Bone marrow (tissue), 2 donors: ENCODE measurements at places on chromosomes 7 and 10.

- no peak for DNase-seq
Observed at GRCh38 chr10:96468845-96469244, 44.9 kb downstream of the TLL2 start.

DNA sequence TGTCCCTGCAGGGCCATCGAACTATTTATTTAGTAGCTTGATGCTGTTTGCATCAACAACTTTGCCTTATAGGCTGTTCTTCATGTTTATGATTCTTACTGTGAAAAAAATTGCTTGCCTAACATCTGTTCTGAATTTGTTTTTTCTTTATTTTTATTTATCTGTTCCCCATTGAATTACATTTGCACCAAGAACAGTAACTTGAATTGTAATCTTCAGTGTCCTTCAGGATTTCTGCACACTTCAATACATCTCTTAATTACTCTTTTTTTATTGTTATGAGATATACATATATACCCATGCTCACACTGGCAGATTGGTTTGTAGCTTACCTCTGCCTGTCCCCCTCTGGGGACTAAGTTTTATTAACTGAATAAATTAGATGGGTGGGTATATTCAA lies 64.4 kb downstream of the TBXAS1 start:
- DNase-seq = no peak

- DNase-seq = no peak
Observed at GRCh38 chr7:151868396-151869108, 8.4 kb downstream of the PRKAG2 start.

GRCh38 chr7:81484261-81484660 lies 285.6 kb downstream of the HGF start:
- DNase-seq = no peak

GRCh38 chr10:128622706-128623105 lies 496.5 kb upstream of the MKI67 start:
- no peak for DNase-seq

- no peak for DNase-seq
Observed at GRCh38 chr10:132175907-132176581, 10.7 kb upstream of the DPYSL4 start.

DNA sequence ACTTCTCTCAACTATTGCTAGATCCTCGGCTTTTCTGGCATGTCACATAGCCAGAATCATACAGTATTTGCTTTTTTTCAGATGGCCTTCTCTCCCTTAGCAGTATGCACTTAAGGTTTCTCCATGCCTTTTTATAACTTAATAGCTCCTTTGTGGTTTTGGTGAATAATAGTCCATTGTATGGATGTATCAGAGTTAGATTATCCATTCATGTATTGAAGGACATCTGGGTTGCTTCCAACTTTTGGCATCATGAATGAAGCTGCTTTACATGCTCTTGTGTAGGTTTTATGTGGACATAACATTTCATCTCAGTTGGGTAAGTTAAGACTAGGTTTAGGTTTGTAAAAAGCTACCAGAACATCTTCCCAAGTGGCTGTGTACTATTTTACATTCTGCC lies 4.6 kb downstream of the ATP5F1C start:
- no peak for DNase-seq

DNA sequence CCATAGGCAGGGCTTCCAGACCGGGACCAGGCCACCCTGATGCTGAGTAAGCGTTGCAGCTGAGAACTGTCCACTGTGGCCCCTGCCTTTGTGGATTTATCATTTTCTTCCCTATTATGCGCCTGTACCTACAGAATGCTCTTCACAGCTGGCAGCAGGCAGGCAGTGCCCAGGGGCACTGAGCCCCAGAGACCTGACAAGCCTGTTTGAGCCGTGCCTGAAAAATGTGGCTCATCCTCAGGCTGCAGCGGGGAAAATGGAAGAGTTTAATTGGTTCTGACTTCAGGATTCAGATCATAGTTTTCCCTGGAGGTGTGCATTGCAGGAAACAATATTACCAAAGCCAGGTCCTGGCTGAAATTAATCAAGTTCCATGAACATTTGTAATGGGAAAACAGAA lies 200.2 kb downstream of the ZNF438 start:
- DNase-seq = no peak

- DNase-seq = no peak
Observed at GRCh38 chr10:89591111-89591795, 53.8 kb downstream of the PANK1 start.

DNA sequence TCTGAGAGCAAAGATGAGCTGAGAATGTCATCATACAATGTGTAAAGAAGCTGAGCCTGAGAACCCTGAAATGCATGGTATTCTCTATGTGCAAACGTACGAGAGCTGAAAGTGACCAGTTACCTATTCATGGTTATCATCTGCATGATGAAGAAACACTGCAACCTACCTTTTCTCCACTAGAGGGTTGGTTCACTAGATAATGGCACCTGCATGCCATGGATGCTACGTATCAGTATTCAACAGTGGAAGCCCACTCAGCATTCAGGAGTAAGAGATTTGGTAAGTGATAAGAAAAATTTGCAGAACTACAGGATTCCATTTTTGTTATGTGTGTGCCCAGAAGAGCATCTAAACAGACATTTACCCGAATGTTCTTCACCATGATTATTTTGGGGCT lies 145.4 kb downstream of the PTPRN2 start:
- no peak for DNase-seq

GRCh38 chr10:51445588-51445987 lies 253.8 kb downstream of the CSTF2T start:
- no peak for DNase-seq

GRCh38 chr7:40698214-40698920 lies 563.6 kb downstream of the SUGCT start:
- DNase-seq = no peak

DNA sequence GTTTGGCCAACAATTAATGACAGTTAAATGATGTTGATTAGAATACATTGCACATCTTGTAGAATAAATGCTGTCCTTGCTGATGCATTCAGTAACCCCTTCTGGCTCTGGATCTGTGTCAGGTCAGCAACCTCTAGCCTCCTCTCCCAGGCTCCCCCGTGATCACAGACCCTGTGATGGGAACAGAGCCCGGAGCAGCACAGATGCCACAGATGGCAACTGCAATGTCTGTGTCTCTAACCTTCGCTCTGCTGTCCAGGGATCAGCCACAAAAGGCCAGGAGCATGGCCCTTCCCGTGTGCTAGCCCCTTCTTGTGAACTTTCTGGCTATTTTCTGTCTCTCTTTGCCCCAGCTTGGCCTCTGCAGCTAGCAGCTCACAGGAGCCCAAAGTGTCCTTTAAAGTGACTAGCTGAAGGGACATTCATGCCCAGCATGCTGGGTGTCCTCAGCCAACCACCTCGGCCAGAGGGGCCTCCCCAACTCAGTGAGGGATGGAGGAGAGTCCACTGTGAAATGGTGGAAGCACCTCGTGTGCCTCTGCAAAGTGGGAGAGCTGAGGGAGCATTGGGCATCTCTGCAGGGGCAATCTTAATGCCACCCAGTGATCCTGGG lies 167.0 kb upstream of the TCERG1L start:
- no peak for DNase-seq

GRCh38 chr10:96324447-96324846 lies 20.2 kb downstream of the DNTT start:
- DNase-seq = no peak

DNA sequence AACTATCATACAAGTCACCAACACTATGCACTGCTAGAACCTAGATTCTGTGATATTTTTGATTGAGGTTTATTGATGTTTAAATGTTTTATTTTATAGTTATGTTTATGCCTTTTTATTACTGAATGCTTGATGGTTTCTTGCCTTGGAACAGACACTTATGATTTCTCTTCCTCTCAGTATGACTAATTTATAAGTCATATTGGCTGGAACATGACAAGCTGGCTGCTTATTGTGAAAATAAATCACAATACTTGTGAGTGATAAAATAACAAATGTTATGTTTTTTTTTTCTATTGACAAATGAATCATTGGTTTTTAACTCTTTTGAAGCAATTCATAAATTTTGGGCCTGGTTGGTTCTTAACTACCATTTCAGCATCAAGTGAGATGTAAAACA lies 142.0 kb upstream of the MALRD1 start:
- no peak for DNase-seq

GRCh38 chr10:123935680-123936079 lies 44.1 kb upstream of the CPXM2 start:
- no peak for DNase-seq

GRCh38 chr10:126133906-126134656 lies 237.7 kb downstream of the FANK1 start:
- no peak for DNase-seq

- no peak for DNase-seq
Observed at GRCh38 chr7:92621561-92622023, 31.4 kb upstream of the FAM133B start.

DNA sequence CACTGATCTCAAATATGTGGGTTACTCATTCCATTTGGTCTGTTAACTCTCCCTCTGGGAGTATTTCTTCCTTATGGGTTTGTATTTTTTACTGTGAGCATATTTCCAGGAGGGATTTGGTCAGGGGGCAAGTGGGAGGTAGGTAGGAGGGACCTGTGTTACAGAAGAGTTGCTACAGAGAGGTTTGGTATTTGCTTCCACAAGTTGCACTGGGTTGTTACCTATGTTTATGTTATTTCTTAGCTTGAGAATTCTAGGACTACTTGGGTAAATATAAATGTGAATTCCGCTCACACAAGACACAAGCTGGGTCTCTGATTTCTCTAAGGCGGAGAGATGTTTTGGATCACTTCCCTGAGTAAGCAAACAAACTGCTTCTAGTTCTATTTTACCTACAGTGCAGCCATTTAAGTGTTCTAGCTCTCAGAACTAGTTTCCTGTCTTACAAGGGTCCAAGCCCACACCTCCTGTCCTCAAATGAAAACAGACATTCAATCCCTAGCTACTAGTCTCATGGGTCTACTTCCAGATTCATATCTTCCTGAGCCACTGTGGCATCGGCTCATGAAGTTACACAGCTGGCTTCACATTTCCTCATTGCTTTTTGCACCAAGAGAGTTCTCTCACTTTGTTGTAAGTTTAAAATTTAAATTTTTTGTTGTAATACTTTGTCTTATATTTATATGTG lies 75.4 kb upstream of the PPP1R3C start:
- no peak for DNase-seq

DNA sequence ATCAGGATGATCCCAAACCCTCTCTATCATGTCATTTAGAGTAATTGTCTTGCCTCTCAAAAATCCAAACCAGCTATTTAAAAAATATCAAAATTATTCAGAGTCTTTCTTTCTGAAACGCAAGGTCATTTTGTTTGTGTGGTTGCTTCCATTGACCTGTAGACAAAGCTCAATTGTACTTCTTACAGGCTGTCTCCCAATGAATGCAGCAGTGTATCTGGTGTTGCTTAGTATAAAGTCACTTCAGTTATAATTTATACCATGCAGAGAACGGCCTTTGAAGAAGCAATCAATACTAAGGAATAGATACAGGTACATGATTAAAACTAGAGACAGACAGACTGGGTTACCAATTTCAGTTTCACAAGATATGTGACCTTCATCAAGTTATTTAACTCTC lies 80.9 kb downstream of the DOCK4 start:
- no peak for DNase-seq

GRCh38 chr10:11610166-11610825 lies 1.2 kb downstream of the USP6NL start:
- DNase-seq = no peak

DNA sequence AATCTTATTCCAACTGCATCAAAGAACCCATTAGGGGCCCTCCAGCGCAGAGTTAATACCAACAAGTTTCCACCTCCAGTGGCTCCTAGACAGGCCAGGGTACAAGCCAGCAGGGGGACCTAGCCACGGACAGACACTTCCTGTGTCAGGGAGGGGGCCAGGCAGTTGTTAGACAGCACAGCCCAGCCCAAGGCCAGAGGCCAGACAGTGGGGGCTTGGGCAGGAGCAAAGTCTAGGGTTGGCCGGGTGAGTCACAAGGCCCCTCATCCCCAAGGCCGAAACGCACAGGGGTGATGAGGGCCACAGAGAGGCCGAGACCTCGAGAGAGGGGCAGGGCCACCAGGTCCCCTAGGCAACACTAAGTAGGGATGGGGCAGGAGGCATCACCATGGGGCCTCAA lies 19.3 kb upstream of the OPTN start:
- DNase-seq = no peak

DNA sequence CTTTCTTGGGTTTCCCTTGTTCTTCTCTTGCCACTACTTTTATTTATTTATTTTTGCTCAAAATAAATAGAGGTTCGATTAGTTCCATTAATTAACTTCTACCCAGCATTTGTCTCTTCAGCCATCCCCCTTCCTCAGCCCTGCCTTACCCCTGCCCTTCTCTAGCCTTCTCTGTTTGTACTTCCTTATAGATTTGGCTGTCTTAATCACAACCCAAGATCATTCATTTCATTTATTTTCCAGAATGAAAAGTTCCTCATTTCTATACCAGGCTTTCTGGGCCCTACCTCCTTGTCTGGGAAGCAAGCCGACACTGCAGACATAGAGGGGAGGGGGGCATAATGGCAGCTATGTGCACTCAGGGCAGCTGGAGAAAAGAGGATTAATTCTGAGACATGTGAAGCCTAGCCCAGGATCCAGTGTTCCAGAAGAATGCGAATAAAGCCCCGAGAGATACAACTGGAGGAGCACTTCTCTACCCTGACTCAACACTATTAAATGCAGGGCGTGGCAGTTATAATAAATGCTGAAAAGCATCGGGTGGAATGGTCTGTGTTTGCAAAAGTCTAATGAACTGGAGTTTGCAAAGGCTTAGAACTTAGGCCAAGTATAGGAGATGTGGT lies 6.4 kb upstream of the PDCD4 start:
- DNase-seq = peak; percentile 21

GRCh38 chr7:133727476-133728214 lies 399.5 kb upstream of the LRGUK start:
- no peak for DNase-seq

GRCh38 chr7:75988568-75989499 lies 5.6 kb downstream of the TMEM120A start:
- DNase-seq = no peak

DNA sequence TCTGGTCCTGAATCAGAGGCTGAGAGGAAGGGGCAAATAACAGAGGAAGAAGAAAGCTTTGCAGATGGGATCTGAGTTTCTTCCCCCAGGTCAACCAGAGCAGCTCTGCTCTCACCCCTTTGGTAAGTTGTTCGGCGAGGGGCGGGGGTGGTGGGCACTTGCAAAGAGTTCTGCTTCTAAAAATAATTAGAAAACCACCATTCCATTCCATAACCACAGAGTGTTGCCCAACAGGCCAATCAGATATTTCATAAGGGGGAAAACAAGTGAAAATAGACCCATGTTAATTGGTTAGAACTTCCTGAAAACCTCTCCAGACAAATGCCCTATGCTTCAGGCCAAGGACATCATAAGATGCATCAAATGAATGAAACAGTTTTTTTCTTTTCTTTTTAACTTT lies 43.6 kb upstream of the R3HCC1L start:
- no peak for DNase-seq

- no peak for DNase-seq
Observed at GRCh38 chr7:66213637-66214036, 8.5 kb downstream of the TPST1 start.
